Right ventricle myocardium superior (tissue), 1 donor: ENCODE measurements at places on chromosomes 6 and 20. TPM values are rescaled to one million over a fixed set of nuclear protein-coding genes. Genes with fewer than 3 reads are reported as not detected.
A peak's percentile ranks its signal among the peaks of the same experiment; 100 is the strongest.

GRCh38 chr20:51372176-51372803 lies 170.2 kb downstream of the NFATC2 start:
- peak; percentile 71 for DNase-seq

DNA sequence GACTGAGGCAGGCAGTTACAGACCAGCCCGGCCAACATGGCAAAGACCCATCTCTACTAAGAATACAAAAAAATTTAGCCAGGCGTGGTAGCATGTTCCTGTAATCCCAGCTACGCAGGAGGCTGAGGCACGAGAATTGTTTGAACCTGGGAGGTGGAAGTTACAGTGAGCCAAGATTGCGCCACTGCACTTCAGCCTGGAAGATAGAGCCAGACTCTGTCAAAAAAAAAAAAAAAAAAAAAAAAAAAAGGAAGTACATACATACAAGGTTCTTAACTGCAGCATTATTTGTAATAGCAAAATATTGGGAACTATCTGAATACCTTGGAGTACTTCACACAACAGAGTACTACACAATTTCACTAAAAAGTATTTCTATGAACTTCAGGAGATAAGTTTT lies 183.5 kb upstream of the OLIG3 start:
- peak; percentile 54 for DNase-seq

The LST1 gene
- total RNA-seq, result 5.5 TPM

The C6orf163 gene
- total RNA-seq, result 1.6 TPM

DNA sequence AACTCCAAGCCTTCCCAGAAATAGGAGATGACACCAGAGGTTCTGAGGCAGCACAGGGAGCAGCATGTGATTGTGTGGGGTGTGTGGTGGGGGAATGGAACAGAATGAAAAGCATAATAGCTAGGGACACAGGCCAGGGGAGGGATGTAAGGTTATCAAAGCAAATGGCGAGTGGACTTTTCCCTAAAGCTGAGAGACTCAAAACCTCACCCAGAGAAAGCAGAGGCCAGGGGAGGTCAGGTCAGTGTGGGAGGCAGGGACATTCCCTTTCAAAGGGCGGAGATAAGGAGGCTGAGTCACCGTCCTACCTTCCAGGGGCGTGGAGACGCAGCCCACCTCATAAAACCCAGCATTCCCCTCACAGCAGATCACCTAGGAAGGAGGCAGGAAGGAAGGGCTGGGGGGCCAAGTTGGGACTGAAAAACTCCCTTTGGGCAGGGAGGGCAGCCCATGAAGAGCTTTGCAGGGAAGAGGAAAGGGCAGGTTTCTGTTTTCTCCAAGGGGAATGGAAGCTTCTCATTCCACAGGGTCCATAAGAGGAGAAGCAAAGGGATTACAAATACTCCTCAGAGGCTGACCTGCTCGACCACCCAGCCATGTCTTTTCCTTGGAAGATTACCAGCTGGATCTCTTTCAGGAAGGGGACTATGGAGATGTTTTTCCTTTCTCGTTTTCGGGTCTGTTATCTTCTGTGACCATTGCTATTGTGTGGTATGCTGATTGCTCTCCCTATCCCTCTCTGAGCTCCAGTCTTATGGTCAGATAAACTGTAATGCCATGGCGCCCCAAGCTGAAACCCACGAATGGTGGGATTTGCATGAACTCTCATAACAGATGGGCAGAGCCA lies 9.6 kb upstream of the LY6G5C start:
- DNase-seq, result no peak

The COL21A1 gene
- total RNA-seq, result 20.8 TPM

The MAK gene
- not detected for total RNA-seq

GRCh38 chr20:19673575-19673974 lies 84.5 kb upstream of the RIN2 start:
- no peak for DNase-seq

- no peak for DNase-seq
These were observed 39.6 kb downstream of the PDSS2 start for GRCh38 chr6:107419733-107420132.

DNA sequence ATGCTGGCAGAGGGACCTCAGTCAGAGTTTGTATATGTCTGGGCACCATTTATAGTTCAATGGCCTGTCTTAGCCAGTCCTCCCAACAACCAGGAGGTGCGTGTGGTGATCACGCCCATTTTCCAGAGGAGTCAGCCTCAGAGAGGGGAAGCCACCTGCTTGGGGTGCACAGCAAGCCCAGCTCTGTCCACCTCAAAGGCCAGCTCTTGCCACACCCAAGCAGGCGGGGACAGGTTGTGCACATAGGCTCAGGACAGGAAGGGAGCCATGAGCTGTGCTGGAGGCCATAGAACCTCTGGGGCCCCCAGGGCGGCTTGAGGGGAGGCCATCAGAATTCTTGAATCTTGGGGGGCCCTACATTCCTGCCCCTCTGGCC lies 61.2 kb downstream of the DLGAP4 start:
- no peak for DNase-seq

- DNase-seq, result no peak
These were observed 45.1 kb downstream of the LHFPL5 start for GRCh38 chr6:35850208-35850607.

DNA sequence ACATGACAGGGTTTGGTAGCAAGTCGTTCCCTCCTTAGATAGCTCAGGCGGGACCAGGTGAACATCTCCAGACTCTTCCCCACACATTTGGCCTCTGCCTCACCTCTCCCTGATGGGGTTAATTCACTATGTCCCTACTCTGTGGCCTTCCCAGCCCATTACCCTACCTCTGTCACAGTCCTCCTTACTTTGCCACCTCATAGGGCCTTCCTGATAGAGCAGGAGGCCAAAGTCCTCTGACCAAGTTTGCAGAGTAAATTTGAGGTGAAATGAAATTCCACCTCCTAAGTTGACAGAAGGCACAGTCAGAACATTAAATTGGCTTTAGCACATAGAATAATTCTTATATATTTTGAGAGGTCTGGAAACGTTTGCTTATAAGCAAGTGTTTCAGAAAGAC lies 53.1 kb upstream of the ARMC2 start:
- no peak for DNase-seq

- DNase-seq, result no peak
These were observed 26.2 kb downstream of the ADTRP start for GRCh38 chr6:11752360-11752759.

The ZNF165 gene
- total RNA-seq, result 0.56 TPM

DNA sequence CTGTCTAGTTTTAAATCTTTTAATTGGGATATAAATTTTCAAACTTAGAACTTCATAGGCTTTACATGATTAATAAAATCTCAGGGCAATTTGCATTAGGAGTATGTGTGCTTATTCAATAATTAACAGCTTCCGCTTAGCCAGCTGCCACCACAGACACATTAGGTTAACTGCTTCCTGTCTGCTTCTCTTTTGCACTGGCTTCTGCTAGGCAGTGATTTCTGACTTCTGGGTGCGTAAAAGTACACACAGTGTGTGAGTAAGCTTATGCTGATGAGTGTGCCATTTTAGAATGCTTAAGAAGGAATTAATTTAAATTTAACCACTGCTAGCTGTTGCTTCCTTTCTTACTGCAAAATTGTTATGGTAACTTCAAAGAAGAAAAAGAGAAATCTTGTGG lies 73.9 kb downstream of the F13A1 start:
- no peak for DNase-seq

GRCh38 chr20:45927071-45927878 lies 7.2 kb upstream of the PCIF1 start:
- DNase-seq, result no peak

The EDEM2 gene
- 9.1 TPM for total RNA-seq

DNA sequence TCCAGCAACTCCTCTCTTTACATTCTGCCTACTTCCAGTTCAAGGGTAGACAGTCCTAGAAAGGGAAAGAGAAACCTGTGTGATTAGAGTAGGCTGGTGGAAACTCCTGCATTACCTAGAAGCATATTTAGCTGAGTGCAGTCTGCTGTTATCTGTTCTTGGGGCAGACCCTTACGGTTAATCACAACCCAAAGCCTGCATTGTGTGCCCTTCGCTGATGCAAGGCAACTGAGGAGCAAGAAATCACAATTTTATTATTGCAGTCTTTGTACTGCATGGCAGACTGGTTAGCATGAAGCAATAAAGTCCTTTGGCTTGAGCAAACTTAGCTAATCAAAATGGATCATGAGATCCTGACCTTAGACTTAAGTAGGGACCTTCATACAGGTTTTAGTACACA lies 1.5 kb upstream of the GOPC start:
- DNase-seq, result no peak

DNA sequence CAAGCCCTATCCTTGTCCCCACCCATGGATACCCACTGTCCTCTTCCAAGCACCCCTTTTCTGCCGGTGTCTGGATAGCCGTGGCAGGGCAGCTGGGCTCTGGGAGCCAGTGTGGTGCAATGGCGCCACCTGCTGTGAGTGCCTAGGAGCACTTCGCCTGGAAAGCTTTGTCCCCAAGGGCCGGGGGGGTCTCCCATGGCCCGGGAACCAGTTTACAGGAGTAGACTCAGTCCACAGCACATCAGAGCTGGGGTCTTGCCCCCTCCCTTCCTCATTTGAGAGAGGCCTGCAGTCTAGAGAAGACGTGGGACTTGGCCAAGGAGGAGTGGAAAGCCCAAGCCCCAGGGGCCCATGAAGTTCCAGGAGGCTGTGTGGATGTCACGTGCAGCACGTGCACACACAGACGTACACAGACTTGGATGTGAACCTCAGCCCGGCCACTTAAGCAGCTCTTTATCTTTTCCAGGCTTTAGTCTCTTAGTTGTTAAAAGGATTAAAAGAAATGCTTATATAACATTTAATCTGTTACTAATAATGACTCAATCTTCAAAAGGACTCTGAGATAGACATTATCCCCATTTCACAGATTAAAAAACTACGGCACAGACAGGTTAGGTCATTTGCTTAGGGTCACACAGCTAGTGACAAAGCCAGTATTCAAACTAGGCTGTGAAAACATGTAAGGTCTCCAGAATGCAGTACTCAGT lies 40.9 kb upstream of the CDH22 start:
- peak; percentile 79 for DNase-seq

The MCHR2 gene
- total RNA-seq, result not detected
